ENCODE measurements at places on chromosomes 2 and 18. TPM values are rescaled to one million over a fixed set of nuclear protein-coding genes. Genes with fewer than 3 reads are reported as not detected.

GRCh38 chr18:2083691-2084090 is 487.6 kb downstream of the METTL4 start:
- DNase-seq, result no peak

DNA sequence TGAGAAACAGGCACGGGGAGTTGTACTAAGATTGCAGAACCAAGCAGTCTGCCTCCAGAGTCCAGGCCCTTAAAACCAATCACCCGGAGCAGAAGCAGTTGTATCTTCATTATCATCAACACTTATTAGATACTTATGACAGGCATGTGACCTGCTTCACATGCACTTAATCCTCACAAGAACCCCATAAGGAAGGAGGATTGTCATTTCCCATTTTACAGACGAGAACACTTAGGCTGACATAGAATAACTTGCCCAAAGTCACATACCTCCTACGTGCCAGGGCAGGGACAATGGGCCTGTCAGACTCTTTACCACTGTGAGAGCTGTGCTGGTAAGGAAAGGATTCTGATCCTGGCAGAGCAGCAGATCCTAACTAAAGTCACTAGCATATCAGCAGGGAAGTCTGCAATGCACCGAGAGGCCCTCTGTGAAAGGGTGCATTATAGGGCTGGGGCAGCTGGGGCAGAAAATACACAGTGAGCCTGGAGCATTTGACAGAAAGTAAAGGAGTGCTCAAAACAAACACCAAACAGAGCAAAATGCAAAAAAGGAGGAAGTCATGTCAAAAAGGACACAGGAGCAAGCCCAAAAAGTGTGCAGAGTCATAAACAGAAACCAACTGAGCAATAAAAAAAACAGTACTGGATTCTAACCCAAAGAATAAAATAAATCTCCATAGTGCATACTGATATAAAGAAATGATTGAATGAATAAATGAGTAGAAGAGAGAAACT is 55.9 kb upstream of the SP3 start:
- DNase-seq, result no peak

DNA sequence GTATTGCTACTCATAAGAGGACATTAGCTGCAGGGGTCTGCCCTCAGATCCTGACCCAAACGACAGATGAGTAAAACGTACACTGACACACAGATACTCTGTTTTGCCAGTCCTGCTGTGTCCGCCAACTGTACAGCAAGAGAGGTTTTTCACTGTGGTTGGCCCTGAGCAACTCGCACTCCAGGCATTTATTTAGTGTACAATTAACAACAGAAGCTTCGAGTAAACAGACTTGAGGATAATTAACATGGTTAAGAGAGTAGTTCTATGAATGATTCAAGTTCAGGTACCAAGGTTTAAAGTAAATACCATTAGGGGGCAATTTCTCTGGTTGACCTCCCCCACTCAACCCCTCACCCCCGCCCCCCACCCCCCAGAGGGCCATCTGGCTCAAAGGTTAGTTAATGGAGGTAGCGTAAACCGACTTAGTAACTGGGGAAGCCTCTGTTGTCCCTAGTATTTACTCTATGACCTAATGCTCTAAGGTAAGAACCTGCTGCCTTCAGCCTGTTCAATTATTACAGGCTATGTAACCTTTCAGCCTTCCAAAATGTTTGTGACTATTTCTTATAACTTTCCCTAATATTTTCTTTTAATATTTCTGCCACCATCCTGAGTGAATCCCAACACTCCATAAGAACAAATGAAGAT is 103.9 kb upstream of the XIRP2 start:
- no peak for DNase-seq

- no peak for DNase-seq
Measured at GRCh38 chr2:150729495-150729955, 242.1 kb upstream of the RND3 start.

- no peak for DNase-seq
Measured at GRCh38 chr2:99935662-99936061, 206.7 kb downstream of the AFF3 start.

Gene TTC31
- 20.1 TPM for polyA plus RNA-seq

Gene SIX3
- 0.04 TPM for polyA plus RNA-seq

Gene SLC30A3
- polyA plus RNA-seq, result 0.31 TPM

Gene ZNF396
- 0.65 TPM for polyA plus RNA-seq
